ENCODE measurements at places on chromosomes 16 and 17.

DNA sequence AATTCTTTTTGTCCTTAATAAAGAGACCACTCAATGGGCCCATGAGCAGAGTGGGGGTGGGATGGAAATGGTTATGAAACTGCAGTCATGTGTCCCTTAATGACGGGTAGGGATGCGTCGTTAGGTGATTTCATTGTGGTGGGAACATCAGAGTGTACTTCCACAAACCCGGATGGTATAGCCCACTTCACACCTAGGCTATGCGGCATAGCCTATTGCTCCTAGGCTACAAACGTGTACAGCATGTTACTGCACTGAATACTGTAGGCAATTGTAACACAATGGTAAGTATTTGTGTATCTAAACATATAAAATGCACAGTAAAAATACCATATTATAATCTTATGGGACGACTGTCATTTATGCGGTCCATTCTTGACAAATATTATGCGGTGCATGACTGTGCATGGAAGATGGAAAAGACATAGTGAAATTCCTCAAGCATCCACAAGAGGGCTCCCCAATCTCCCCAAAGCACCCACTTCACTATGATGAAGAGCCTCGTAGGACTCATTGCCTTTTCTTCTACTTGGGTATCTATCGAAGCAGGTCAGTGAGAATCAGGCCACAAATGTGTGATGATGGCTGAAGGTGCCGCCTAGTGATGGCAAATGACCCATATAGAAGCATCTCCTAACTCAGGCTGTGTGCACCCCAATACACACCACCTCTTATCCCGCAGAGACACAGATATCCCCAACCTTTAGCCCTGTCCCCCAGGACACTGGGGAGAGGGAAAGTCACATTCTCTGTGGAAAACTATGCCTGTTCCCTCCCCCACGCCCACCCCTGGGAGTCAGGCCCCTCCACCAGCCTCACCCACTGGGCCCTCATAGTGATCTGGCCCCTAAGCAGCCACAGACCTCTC is 43.5 kb downstream of the TBX21 start:
- no peak for DNase-seq

- no peak for DNase-seq
Observed at GRCh38 chr16:89541792-89542191, 18.7 kb upstream of the RPL13 start.

GRCh38 chr17:965311-965989 is 14.1 kb downstream of the NXN start:
- DNase-seq: no peak

GRCh38 chr16:22787466-22788192 is 26.3 kb upstream of the HS3ST2 start:
- DNase-seq: no peak

DNA sequence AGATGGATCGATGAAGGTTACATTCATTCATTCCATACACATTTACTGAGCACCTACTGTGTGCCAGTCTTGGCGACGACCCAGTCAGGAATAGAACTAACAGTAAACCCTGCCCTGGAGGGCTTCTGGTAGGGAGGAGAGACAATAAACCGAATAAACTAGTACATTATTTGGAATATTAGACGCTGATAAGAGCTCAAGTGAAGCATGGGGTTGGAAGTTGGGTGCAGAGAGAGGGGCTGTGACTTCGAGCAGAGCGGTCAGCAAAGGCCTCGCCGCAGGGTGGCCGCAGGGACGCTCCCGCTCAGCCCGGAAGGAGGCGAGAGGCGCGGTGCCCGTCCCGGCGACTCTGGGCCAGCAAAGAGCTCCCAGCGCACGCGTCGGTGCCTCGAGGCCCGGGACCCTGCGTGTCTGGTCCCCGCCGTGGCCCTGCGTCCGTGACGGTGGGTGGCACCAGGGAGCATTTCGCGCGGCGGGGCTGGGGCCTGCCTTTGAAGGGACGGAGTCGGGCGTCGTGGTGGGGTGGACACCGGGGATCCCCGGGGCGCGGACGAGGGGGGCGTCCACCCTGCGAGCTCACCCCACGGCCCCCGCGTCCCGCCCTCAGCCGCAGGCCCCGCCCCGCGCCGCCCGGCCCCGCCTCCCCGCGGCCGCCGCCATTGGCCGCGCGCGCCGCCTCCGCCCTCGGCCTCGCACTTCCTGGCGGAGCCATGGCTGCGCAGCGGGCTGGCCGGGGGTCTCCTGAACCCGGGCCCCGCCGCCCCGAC is at the start of gene KLHL36:
Gene KLHL36, plus strand, starts transcription at position 684 of the 767 bp plus-strand sequence. CDS start 2,357 bp downstream, outside the sequence.
- DNase-seq: peak; percentile 49

DNA sequence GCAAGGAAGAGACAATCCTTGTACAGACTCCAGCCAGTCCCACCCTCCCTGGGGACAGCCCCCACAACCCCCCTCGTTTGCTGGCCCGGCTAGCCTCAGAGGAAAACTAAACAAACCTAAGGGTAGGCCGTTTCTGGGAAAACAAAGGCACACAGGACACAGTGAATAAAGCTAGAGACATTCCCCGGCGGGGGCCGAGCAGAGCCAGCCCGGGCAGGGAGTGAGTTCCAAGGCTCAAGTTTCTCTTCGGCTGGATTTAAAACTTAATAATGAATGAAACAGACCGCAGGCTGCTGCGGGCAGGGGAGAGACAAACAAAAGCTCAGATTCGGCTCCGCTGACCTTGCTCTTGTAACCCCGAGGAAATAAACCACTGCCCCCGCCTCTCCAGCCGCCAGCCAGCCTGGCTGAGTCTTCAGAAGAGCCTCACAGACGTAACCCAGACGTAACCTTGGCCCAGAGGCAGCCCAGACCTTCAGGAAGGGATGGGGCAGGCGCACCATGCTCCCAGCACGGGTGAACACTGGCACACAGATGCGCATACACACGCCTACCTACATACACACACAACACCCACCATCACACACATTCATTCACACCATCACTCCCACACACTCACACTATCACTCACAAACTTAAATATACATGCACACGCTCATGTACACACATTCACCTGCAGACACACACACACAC is 216.0 kb downstream of the ZNF423 start:
- DNase-seq: no peak

- no peak for DNase-seq
Observed at GRCh38 chr17:55478971-55479370, 32.3 kb downstream of the SMIM36 start.

- DNase-seq: no peak
Observed at GRCh38 chr16:53726625-53727024, 22.7 kb downstream of the FTO start.

GRCh38 chr16:81996664-81997509 is 14.4 kb downstream of the SDR42E1 start:
- DNase-seq: no peak

GRCh38 chr17:40597556-40598300 is 32.5 kb upstream of the CCR7 start:
- no peak for DNase-seq

GRCh38 chr17:44363613-44364159 is at the start of gene FAM171A2:
FAM171A2 (minus strand) TSS chr17:44363853; CDS start chr17:44363714, 139 bp downstream.
- DNase-seq: peak; percentile 33

GRCh38 chr17:71983828-71984227 is 137.0 kb upstream of the SOX9 start:
- no peak for DNase-seq

DNA sequence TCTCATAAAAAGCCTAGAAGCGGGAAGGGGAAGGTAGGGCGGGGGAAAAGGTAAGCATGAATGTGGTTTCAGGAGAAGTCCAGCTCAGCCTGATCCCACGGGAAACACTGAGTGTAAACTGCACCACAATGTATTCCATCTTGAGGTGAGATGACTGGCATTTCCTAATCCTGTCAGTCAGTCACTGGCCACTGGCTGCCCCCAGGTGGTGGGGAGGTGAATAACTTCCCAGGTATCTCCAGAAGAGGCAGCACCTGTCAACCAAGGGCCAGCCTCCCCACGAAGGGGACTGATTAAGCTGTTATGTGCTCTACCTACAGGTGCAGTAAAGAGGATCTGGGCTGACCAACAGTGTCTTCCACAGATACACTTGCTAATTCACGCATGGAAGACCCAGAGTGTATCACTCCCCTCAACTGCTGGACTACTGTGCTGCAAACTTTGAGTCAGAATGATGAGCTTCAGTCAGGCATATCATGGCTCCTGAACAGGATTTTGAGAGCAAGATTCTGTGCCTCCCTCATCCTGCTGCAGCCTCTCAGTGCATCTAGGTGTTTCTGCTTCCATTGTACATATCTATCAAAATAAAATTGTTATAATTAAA is 108.5 kb upstream of the CCL2 start:
- peak; percentile 8 for DNase-seq

DNA sequence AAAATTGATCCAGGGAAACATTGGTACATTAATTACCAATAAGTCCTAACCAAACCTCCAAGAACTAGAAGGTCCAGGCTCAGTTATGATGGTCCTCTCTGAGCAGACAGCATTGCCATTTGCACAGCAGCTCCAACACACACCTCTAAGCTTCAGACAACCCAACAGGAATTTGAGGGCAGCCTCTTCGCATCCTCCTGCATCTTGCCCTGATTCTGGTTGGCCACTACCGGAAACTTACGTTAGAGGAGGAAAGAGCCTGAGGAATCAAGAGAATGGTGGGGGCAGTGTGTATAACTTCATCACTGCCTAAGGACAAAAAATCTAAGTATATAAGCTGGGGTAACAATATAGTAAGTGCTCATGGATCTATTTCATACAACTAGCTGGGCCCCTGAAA is 15.7 kb downstream of the FAM117A start:
- no peak for DNase-seq

DNA sequence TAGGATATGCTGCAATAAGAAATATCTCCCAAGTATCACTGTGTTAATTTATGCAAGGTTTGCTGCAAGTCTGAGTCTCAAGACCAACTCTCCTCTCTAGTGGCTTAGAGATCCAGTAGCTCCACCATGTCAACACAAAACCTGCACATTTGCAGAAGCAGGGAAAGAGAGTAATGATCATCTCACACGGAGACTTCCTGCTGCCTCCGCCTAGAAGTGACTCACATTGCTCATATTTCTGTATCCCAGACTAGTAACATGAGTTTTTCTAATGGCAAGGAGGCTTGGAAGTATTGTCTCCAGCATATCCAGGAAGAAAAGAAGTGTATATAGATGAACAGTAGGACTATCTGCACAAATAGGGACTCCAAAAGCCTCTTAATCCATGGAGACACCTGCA is 15.0 kb upstream of the IRX6 start:
- no peak for DNase-seq

DNA sequence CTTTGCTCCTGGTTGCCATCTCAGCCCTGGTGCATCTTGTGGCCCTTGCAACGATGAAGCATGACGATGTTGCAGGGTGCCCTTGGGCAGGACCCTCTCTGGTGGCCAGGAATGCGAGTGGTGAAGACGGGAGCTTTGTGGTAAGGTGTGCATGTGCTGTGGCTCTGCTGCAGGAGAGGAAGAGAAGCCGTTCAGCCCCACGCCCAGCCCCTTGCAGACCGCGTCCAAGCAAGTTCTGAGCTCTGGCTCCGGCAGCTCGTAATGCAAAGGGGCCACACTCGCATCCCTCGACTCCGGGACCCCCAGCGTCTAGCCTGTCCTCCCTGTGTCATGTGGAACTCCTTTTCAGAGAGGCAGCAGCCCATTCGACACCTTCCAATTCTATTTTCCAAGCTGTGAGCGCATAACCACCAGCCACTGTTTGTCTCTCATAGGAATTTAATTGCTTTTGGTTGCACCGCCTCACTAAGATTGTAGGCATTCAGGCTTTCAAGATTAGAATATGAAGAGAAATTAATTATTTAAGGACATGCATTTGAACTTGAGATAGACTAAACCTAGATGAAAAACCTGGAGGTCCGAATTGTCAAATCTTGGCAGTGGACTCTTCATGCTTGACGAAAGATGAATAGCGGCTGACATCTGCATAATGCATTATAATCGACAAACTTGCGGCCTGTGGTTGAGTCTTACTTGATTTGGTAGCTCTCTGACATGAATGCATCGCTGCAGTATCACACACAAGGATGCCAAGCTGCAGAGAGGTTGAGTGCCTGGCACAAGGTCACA is 21.1 kb upstream of the KCNG4 start:
- no peak for DNase-seq

DNA sequence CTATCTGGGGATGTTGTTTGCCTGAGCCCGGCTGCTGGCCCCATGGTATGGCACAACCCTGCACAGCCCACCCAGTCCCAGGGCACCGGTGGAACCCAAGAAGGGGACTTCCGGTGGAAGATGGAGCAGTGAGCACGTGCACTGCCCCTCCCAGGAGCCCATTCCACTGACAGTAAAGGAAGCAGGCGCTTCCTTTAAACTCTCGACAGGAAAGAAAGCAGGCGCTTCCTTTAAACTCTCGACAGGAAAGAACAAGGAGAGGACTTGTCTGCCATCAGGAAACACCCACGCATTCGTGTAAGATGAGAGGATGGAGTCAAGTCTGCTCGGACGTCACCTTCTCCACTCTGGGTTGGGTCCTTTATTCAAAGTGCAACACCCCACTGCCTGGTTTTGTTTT is 53.7 kb downstream of the IL21R start:
- no peak for DNase-seq

GRCh38 chr17:66898536-66898935 is 63.6 kb downstream of the CACNG5 start:
- no peak for DNase-seq

DNA sequence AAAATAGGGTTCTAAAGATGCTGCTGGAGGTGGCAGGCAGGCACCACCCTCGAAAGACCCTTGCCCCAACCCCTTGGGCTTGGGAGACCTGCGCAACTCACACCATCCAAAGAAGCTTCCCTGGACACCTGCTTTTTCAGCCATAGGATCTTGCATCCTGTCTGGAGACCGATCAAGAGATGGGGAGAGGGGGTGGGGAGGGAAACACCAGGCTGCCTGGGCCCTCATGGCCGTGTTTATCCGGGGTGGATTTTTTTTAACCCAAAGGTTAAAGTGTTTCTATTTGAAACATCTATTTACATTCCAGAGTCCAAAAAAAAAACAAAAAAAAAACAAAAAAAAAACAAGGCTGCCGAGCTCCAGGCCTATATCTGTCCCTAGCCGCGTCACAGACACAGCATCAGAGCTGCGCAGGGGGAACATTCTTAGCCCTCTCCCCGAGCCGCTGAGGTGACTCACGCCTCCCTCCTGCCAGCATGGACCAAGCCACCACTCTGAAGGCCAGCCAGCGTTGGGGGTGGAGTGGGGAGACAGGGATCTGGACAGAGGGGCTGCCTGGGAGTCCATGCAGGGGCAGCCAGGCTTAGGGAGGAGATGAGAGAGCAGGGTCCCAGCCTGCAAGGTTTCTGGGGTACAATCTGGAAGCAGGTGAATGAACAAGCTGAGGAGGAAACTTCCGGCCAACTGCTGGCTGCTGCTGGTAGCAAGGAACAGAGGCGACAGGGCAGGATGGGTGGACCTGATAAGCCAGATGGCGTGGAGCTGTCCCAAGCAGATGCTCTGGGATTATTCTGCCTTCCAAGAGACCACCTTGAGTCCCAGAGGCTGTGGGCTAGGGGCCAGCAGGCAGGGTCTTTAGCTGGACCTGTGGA is 14.8 kb downstream of the HDAC5 start:
- DNase-seq: no peak
